Endothelial cell (in vitro differentiated cells): ENCODE measurements at places on chromosomes 6 and 20.

DNA sequence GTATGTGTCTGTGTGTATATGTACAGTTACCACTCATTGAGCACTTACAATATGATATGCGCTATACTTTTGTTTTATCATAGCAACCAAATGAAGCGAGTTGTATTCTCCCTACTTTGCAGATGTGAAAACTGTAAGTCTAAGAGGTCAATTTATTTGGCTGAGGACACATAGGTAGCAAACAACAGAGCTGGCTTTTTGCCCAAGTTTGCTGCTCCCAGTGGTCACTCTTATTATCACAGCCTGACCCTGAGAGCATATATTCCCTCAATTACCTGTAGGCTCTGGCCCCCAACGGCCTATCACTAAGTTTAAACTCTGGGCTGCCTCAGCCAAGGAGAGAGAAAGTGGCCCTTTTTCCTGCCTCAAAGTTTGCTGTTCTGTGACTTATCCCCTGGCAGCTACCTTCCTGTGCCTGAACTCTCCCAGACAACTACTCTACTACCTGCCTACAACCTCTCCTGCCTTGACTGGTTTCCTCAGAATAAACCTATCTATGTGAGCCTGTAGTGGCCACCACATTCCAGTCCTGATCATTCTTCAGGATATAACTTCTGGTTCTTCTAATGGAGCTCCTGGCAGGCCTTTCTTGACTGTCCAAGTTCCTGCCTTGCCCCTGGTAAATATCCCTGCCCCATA, 221.8 kb downstream of the FRK start:
- peak; percentile 47 for DNase-seq

DNA sequence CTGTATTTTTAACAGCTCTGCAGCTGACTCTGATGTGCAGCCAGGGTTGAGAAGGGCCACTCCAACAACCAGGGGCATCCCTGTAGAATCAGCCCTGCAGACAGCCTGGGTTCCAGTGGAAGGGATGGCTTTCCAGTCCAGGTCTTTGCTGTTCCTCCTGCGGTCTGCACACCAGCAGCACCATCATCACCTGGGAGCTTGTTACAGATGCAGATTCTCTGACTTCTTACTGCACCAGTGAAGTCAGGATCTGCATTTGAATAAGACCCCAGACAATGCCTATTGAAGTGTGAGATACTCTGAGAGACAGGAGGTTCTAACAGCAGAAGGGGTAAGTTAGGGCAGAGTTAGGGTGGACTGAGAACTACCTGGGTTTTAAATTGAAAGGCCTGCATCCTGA, 151.3 kb downstream of the F13A1 start:
- no peak for DNase-seq

- peak; percentile 63 for DNase-seq
Measured at GRCh38 chr6:152642578-152643375, 5.6 kb upstream of the SYNE1 start.

- DNase-seq = no peak
Measured at GRCh38 chr6:81788748-81789147, 36.3 kb upstream of the TENT5A start.

- no peak for DNase-seq
Measured at GRCh38 chr6:137475103-137475502, 19.1 kb downstream of the OLIG3 start.

DNA sequence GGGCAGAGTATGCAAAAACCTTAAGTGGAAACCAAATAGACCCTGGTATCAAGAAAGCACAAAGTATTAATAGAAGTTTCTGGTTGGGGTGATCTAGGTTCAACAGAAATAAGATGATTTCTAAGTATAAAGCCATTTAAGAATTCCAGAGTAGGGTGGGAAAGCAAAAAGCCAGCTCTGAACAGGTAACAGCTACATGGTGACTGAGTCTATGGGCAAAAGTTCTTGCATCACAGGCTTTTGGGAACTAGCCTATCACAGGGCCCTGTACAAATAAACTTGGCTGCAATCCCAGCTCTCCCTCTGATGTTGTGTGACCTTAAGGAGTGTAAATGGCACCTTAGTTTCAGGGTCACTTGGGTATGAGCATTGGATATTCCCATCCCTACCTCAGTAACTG, 5.5 kb downstream of the TCF19 start:
- DNase-seq = no peak

- no peak for DNase-seq
Measured at GRCh38 chr6:165974817-165975216, 192.8 kb downstream of the TBXT start.

- no peak for DNase-seq
Measured at GRCh38 chr6:13288969-13289391, 39.4 kb downstream of the TBC1D7 start.

GRCh38 chr6:146890644-146891434, 292.1 kb downstream of the ADGB start:
- no peak for DNase-seq
